ENCODE measurements at places on chromosomes 7 and 10.

DNA sequence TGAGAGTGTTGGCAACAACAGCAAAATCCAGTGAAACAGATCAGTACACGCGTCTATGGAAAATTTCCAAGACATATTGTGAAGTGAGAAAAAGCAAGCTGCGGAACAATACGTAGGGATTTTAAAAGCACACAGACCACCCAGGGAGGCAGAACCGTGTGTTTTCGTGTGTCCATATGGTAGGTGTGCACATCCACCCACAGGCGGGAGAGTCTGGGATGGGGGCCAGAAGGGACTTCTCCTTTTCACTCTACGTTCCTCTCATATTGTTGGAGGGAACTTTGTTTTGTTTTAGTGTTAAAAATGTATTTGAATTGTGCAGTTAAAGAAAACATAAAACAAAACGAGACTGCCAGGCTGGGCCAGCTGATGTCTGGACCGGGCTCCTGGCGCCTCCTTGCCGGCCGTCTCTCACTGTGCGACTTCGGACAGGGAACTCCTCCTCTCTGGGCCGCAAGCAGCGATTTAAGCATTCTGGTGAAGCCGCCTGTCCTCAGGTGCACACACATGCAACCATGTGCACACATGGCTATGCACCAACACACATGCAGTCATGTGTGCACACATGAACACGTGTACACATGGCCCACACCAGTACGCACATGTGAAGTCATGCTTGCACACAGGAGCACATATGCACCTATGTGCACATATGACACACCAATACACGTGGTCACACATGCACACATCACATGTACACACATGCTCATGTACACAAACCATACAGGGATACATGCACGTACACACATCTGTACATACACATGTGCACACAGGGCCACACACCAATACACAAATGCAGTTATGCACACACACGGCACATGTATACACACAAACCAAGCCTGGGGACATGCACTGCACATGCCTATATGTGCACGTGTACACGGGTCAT, 141.1 kb downstream of the ELFN1 start:
- no peak for DNase-seq

GRCh38 chr10:77581738-77582137, 55.9 kb downstream of the KCNMA1 start:
- no peak for DNase-seq

GRCh38 chr7:21941611-21942141, 4.0 kb downstream of the CDCA7L start:
- DNase-seq = no peak

GRCh38 chr10:76481178-76481577, 1049.8 kb downstream of the LRMDA start:
- no peak for DNase-seq

GRCh38 chr7:16691241-16691640, 45.3 kb downstream of the BZW2 start:
- no peak for DNase-seq

DNA sequence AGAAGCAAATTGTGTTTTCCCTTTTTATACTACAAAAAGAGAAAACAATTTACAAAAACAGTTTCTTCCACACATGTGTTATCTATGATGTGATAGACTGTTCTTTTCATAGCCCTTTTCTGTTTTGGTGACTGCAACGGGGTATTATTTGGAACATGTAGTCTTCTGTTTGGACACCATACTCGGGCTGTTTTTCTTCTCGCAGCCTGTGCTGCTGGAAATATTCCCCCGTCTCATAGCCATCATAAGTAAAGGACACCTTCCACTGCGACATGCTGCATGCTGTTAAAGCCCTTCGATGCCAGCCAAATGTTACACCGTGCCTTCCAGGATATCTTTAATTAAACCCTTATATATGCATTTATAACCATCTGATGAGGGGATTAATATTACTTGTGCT, 222.4 kb downstream of the BICC1 start:
- no peak for DNase-seq

DNA sequence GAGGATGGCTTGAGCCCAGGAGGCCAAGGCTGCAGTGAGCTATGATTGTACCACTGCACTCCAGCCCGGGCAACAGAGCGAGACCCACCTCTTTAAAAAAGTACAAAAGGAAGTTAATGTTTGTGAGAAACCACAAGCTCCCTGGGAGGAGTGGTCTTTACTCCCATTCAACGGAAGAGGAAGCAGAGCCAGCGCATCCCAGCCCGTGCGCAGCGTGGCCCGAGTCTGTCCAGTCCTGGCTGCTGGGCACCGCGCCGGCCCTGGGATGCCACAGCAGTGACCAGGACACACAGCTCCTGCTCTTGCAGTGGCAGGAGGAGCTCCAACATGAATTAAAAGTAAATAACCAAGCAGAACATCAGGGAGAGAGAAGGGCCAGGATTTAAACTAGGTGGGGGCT, 68.4 kb downstream of the ELFN1 start:
- DNase-seq = no peak

- no peak for DNase-seq
Measured at GRCh38 chr10:7689591-7689990, 13.5 kb upstream of the ITIH2 start.

- peak; percentile 22 for DNase-seq
Measured at GRCh38 chr10:74824900-74825370, 1.5 kb upstream of the KAT6B start.

- DNase-seq = no peak
Measured at GRCh38 chr7:132377015-132377414, 199.3 kb downstream of the PLXNA4 start.

GRCh38 chr7:27235387-27236311, 7.0 kb upstream of the EVX1 start:
- no peak for DNase-seq

DNA sequence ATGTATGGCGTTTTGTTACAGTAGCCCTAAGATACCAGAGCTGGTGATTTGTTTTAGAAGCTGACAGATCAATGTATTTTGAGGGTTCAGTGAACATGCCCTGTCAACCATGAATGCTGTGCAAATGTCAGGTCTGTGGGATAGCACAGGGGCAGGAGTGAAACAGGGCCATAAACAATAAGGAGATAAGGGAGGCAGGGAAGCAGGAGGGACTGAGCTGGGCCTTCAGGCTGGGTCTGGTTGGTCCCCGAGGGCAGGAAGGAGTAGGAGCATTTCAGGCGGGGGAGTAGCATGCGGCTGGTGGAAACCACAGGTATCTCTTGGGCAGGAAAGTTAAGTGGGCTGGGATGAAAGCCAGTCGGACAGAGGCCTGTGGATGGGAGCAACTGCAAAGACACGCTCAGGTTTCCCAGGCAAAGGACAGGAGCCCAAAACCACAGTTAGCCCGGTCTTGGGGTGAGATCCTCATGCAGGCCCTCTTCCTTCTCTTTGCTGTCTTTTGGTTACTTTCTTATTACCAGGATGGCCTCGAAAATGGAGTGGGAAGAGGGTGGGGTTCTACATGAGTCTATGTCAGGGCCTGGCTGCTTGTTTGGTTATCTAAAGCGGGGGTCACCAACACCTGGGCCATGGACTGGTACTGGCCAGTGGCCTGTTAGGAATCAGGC, 69.5 kb upstream of the SEPHS1 start:
- no peak for DNase-seq

GRCh38 chr10:7300384-7300971, 110.4 kb downstream of the SFMBT2 start:
- DNase-seq = no peak

DNA sequence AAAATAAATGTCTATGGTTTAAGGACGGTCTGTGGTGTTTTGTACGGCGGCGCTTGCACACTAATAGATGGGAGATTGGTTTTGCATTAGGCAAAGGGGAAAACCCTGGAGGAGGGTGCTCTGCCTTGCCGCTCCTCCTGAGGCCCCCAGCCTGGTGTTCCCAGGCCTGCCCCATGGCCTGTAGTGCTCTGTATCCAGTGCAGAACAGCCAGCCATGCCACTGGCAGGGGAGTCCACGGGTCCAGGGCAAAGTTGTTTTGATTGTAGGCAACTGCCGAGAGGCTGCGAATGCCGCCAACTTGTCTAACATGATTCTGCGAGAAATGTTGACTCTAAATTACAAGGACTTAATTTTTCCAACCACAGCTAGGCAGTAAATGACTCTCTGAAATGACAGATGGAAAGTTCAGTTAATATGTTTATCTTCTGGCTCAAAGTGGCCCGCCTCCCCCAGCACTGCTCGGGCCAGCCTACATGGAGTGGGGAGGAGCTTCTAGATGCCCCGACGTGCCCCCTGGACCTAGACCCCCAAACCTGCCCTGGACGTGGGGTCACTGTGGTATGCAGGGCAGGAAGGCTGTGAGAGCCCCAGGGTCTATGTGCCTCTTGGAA, 104.6 kb upstream of the GDF10 start:
- no peak for DNase-seq

- DNase-seq = peak; percentile 13
Measured at GRCh38 chr7:65307651-65308299, 65.9 kb upstream of the ZNF92 start.

- no peak for DNase-seq
Measured at GRCh38 chr10:130744631-130745030, 566.9 kb downstream of the TCERG1L start.

DNA sequence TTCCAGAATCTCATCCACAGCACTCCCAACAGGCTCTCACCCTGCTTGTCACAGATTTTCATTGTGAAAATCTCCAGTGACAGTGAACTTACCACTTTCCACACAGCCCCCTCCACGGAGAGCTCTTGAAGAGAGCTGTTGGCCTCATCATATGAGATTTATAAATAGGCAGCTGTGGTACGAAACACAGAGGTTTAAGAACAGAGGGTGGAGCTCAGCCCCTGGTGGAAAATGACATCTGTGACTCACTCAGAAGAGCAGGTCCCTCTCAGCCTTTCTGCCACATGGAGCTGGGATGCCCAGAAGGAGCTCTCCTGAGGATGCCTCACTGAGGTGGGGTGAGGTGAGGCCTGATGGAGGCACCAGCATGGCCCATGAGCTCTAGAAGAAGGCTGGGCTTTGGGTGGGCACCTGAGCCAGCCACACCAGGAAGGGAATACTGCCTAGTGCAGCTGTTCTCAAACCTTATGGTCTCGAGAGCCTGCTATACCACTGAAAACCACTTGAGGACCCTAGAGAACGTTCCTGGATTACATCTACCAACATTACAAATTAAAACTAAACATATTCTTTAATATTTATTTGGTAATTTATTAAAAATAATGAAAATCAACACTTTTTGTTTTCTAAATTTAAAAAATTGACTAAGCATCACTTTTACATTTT, 25.8 kb upstream of the EEPD1 start:
- DNase-seq = no peak

GRCh38 chr10:91536111-91536510, 96.8 kb downstream of the PPP1R3C start:
- DNase-seq = no peak

- DNase-seq = peak; percentile 11
Measured at GRCh38 chr10:129517680-129518057, 50.6 kb downstream of the MGMT start.

DNA sequence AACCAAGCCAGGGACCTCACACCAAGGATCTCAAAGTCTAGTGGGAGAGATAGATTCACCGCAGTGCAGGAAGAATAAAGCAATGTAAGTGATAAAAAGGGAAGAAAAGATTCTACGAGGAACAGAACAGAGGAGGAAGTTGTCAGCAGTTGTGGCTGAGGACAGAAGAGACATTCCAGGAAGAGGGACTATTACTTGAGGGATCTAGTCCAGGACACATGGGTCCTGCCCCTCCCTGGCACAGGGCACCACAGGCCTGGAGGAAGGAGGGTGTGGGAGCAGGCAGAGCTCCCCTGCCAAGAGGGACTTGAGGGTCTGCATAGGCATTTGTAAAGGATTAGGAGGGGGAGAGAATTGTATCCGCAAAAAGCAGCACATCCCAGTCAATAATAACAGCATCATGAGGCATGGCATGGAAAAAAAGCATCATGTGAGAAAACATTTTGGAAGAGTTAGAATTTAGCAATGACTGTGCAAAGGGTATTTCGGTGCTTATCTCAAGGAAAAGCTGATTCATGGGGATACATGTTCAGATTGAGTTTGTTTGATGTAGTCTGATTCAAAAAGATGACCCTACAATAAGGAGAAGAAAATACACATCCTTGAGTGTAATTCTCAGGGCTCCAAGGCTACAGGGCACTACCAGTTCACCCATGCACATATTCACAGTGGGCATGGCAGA, 12.7 kb downstream of the C10orf71 start:
- no peak for DNase-seq

DNA sequence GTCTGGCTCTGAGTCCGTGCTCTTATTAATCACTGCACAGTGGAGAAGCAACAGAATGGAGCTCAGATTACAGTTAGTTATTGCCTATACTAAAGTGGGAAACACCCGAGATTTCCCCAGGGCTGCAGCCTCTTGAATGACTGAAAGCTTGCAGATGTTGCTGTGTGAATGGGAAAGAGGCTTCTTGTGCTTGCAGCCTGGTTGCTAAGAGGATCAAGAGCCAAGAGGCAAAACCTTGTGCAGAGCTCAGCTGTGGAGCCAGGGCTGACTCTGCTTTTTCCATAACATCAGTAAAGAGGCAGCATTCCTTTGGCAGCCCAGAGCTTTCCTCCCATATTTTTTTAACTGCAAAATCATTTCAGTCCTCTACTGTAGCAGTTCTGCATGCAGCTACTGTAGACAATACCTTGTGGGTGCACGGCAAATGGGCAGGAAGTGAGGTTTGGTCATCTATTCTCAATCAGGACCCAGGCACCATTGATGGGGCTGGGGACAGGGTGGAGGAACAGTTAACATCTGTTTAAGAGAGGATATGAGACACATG, 86.5 kb downstream of the RALA start:
- DNase-seq = no peak

GRCh38 chr10:6244510-6244909, 41.8 kb downstream of the PFKFB3 start:
- no peak for DNase-seq

DNA sequence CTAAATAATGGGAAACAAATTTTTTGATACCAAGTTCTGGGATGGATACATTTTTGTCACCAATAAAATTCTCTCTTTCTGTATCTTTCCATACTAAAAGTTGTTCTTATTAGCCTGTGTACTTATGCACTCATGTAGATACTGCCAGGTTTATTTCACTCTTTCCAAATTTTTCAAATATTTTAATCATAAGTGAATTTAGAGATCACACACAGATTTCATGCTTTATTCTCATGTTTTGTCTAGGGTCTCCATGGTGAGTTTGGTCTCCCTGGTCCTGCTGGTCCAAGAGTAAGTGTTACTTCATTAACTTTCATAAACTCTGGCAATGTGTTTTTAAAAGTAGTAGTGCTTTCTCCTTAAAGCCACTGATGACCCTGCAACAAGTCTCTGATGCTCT, 20.3 kb downstream of the COL1A2 start:
- DNase-seq = no peak

GRCh38 chr10:126259760-126260479, 128.4 kb downstream of the ADAM12 start:
- DNase-seq = no peak

- no peak for DNase-seq
Measured at GRCh38 chr10:15255961-15256360, 87.5 kb upstream of the NMT2 start.

DNA sequence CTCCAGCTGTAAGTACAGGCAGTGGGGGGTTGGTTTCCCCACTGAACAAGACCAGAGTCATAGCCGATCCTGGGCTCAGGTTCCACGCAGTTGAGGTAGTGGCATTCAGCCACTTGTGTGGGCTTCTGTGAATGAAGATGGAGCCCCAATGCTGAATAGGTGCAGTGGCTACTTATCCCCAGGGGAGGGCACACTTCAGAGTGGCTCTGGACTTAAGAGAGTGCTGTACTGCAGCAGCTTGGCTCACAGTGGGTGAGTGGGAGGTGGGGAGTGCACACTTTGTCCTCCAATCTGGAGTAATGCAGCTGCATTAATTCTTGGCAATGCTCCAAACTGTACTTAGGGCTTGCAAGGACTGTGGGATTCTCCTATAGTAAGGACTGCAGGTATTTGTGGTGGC, 81.9 kb downstream of the BUB3 start:
- no peak for DNase-seq

All from stimulated activated CD8-positive, alpha-beta memory T cell treated with anti-CD3 and anti-CD28 coated beads, Interleukin-4, amount 100 ng/mL, for 1 hour (primary cell).